Activated CD8-positive, alpha-beta memory T cell treated with anti-CD3 and anti-CD28 coated beads for 1 hour (primary cell): ENCODE measurements at places on chromosomes 3 and 15.

DNA sequence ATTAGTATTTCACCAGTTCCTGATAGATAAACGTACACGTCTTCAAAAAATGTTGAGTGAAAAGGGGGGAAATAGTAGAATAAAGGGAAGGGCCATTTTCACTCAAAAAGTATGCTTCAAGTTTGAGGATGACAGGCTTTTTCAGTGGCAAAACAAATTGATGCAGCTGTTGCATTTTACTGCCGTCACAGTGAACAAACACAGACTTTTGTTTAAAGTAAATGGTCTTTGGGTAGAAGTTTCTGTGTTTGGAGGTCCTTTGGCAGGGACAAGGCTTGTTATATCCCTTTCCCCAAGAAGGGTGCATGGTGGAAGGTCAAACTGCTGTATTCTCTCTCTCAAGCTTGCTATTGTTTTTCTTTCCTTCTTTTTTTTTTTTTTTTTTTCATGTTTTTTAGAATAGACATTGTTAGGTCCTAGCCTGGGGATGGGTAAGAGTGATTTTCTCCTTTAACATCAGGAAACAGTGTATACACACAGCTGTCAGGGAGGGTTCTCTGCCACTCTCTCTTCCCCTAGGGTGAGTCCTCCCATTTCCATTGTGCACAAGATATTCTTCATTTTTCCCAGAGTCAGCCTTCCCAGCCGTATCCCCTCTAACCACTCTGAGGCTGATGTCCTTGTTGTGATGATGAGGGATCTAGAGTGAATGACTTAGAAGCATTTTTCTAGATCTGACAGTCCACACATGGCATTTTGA is 6.6 kb upstream of the SUCNR1 start:
- no peak for DNase-seq

GRCh38 chr3:148464246-148464645 is 233.5 kb upstream of the AGTR1 start:
- no peak for DNase-seq

DNA sequence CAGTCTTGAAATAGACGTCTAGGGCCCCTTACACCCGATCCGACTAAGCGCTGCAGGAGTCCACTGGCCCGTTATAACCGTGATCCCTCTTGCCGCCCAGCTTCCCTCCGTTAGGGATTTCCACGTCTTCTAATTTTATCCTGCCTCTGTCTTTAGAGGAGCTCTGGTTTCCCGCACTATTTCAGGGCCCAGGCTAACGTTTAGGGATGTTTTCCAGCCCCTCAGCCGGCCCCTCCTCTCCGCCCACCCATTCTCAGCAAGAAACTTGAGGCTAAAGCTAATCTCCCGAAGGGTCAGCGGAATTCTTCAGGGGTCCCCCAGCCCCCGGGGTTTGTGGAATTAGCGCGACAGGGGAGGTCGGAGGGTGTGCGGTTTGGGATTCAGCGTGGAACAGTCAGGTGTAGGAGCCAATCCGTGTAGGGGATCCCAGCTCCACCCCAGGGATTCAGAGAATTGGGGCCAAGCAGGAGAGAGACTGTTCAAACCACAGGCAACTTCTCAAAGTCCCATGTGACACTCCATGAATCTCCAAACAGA is 1.6 kb downstream of the PTX3 start:
- no peak for DNase-seq

- no peak for DNase-seq
These were observed 95.1 kb upstream of the MEX3B start for GRCh38 chr15:82140886-82141285.

GRCh38 chr15:71093054-71094024 is 21.9 kb upstream of the THSD4 start:
- DNase-seq, result no peak

DNA sequence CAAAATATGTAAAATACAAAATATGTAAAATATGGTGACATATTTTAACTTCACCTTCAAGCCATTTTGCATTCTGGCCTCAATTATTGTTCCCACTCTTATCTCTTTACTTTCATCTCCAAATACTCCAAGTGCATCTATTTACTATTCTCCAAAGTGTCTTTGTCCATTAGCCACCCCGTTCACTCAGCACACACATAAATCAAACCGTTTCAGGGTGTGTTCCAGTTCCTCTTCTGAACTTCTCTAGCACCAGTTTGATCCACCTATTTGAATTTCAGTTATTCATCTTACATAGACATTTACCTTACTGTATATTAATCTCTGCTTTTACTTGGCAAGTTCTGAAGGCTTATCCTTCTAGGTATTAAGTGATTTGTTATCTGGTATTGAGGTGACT is 45.1 kb downstream of the SGO1 start:
- no peak for DNase-seq

- DNase-seq, result no peak
These were observed 7.6 kb downstream of the KLHL40 start for GRCh38 chr3:42692667-42693529.

DNA sequence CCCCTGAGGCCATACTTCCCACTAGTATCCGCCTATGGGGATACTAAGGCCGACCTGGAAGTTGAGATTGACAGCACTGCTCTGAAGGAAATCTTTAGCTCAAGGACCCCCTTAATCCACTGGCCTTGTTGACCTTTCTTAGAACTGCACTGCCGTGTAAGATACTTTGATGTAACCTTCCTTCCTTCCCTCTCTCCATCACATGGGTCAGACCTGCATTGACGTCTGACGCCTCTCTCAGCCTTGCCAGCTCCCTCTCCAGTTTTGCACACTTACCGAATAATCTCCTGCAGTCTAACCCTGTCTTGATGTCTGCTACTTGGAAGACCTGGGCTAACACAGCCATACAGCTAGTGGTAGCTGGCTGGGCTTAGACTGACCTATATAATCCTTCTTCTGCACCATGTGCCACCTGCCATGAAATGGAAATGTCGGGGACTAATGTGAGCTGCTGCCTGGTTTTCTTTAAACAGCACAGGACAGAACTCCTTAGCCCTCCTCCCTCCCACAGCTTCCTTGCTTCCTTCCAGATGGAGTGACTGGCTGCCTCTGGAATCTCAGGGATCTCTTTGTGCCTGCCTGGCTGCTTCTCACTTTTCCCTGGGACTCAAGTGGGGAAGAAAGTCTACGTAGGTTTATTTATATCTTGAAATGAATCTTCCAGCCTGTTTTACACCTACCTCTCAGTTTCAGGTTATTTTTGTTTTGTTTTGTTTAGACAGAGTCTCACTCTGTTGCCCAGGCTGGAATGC is 39.2 kb upstream of the HERC1 start:
- DNase-seq, result no peak

GRCh38 chr3:42654331-42655201 is 1.1 kb downstream of the ZBTB47 start:
- no peak for DNase-seq
